Fibroblast of lung (primary cell): ENCODE measurements at places on chromosomes 2 and 18. TPM values are rescaled to one million over a fixed set of nuclear protein-coding genes. Genes with fewer than 3 reads are reported as not detected.

Gene EML6
- total RNA-seq = 0.26 and 1.3 TPM in 2 replicates

Gene ACTG2
- 4.1 TPM in 2 replicates for total RNA-seq

Gene GTF3C2
- total RNA-seq = 18.2 and 19.2 TPM in 2 replicates

Gene CD28
- total RNA-seq = not detected in 2 replicates

Gene SPDYA
- 0.77 and 0.83 TPM in 2 replicates for total RNA-seq

Gene IL36RN
- not detected in 2 replicates for total RNA-seq

Gene GPR39
- total RNA-seq = 0.26 and 1.3 TPM in 2 replicates

Gene POLE4
- total RNA-seq = 26.3 and 26.7 TPM in 2 replicates

DNA sequence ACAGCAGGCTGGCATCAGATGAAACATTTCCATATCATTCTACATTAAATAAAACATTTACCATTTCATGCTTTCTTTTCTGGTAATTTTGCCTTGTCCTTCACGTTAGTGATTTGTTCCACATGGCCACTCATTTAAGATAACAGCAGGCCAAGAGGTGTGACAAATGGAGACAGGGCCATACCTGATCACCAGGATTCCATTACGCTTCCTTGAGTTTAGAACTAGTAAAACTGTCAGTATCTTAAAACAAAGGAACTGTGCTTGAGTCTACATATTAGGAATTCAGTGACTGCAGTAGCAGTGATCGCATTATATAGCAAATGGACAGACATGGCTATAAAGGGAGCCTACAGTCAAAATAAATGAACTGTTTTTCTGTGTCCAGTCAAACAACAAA is 155.1 kb upstream of the FSHR start:
- no peak for DNase-seq

DNA sequence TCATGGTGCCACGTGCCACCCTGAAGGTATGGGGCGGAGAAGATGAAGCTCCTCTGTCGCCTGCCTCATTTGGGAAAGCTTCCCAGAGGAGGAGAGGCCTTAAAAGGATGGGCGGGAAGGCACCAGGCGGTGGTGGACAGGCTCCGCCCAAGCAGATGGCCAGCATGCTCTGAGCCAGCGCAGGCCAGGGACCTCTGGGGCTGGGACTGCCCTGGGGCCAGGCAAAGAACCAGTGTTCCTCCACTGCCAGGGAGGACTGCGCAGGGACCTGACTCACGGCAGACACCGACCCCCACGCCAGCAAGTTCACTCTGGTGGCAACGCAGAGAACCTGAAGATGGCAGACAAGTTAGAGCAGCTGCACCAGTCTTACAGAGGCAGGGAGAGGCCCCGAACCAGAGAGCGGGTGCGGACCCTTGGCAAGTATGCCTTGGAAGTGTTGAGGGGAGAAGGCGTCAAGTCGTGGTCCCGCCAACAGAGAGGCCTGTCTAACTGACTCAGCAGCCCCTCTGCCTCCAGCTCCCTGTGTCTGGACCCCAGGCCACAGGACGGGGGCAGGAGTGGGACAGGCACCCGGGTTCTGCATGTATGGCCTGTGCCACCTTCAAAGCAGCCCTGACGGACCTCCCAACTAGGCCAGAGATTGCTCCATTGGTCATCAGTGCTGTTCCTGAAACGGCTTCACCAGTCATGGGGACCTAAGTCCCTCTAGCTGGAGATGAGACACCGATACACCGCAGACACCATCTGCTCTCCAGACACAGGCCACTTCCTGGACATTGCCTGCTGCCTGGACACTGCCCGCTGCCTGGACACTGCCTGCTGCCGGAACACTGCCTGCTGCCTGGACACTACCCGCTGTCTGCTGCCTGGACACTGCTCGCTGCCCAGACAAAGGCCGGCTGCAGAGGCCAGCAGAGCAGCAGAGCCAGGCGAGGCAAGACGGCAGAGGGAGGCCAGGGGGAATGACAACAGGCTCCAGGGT is 124.7 kb downstream of the HDAC4 start:
- DNase-seq = peak; percentile 52

DNA sequence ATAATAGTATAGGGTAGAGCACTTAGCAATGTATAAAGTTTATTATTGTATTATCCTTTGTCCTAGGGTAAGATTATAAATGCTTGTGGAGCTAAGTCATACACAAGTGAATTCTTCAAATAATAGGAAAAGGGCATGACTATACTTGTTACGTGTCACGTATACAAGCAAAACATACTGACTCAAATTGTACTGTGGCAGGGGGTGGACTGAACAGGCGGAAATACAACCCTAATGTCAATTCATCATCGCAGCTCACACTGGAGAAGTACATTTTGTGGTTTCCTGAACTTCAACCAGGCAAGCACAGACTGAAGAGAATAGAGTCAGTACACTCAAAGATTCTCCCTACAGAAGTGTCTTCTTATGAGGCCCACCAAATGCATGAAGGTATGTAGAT is 201.0 kb downstream of the MBD2 start:
- peak; percentile 88 for DNase-seq

DNA sequence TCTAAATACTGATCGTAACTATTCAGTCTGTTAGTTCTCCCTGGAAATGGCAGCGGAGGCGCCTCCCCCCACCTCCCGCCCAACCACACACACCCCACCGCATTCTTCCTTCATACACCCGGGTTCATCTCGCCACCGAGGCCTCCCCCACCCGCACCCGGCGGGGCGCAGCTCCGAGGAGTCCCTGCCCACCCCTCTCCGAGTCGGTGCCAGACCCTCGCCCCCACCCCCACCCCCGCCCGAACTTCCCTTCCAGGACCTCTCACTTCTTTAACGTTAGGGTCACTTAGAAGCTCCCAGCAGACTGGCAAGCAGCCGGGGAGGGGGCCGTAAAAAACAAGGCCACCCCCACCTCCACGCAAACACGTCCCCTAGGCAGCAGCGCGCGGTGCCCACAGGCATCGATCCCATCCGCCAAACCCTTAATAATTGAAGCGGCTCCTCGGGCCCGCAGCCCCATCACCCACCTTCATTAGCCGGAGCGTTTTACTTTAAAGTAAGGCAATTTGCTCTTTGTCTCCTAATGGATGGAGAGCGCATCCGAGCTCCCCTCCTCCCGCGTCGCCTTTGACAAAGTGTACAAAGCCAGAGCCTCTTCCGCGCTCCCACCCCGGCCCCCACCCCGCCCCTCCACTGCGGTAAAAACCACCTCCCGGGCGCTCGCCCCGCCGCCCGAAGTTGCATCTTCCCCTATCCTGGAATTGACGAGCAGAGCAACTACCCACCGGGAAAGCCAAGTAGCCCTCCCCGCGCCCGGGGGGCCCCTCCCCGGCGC is 624 bp downstream of the ZNF516 start:
- DNase-seq = peak; percentile 52

- DNase-seq = no peak
These were observed 703.9 kb upstream of the CDH2 start for GRCh38 chr18:28880856-28881255.

- DNase-seq = no peak
These were observed 5.9 kb upstream of the FHL2 start for GRCh38 chr2:105404736-105405135.

- DNase-seq = no peak
These were observed 126.7 kb upstream of the ITGB6 start for GRCh38 chr2:160326786-160327185.

DNA sequence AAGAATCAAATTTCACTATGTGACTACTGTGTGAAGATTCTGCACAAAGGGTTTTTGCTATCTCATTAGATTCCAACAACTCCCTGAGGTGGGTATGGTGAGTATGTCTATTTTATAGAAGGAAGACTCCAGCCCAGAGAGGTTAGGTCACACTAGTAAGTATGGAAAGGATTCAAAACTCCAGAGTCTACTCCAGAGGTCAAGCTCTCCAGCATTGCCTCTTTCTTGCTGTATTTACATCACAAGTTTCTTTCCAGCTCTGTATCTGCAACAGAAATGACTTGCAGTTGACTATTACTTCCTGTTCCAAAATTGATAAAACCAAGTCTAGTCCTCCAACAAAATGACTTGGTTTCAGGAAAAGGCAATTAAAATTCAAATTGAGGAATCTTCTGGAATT is 2.1 kb downstream of the COL4A4 start:
- no peak for DNase-seq

GRCh38 chr2:64952096-64952495 is 37.1 kb upstream of the SLC1A4 start:
- DNase-seq = no peak

DNA sequence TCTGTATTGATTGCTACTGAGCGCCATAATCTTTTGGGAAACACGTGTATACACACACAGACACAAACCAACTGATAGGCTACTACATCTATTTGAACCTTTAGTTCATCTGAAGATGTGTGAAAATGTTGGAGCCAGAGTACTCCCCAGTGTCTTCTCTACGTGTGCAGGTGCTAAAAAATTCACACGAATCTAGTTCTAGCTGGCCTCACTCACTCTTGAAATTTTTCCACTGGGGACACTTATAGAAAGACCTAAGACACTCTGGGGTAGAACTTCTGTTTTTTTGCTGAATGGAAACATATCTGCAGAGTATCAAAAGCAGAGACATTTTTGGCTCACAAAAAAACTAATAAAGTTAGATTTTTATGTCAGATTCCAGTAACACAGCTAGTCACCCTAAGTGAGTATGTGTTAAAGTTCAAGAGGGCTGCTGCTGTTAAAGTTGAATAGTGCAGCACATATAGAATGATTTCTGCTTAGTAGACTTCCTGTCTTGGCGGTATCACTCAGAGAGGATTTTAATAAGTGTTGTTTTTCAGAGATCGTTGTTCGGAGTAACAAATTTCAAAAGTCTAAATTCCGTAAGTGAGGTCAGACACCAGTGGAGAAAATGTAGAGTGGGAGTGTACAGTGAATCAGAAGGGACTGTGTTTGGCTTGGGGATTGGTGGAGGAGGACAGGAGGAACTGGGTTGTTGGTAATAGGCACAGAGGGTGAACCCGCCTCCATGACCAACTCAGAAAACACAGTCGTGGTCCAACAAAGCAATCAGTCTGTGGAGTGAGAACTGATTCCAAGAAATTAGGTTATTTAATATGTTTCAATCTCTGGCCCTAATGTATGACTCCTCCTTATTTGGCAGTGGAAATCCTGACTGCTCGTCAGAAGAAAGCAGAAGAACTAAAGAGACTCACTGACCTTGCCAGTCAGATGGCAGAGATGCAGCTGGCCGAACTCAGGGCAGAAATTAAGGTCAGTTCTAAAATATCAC is 43.1 kb downstream of the KCTD18 start:
- DNase-seq = peak; percentile 86

DNA sequence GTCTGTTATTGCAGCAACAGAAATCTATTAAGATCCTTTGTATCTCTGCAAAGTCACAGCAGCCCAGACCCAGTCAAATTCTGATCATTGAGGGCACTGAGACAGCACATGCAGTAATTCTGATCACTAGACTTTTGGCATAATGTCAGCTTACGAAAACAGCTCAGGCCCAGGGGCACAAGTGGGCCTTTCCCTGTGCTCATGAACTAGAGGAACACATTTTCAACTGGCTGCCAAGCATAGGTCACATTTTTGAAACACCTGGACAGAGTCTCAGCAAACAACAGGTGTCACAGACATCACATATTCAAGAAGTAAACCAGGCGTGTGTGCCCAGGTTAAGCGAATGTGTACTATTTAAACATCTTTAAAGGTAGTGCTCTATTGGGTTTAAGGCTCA is 13.7 kb downstream of the DOCK10 start:
- no peak for DNase-seq

DNA sequence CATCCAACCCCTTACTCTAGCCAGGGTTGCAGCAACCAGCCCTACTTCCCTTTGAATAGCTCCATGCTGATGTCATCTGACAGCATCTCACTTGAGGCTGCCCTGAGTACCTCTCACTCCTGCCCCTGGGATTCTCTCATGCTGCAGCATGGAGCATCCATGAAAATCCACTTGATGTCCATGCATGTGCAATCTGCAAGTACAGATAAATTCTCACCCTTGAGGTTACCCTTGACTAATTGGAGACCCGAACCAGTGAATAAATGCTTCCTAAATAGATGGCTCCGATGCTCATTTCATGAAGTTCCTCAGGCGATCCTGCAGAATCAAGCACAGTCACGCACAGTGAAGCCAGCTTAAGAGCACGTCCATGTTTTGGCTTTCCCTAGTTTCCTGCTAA is 298.3 kb downstream of the RBM43 start:
- no peak for DNase-seq

GRCh38 chr2:45578056-45578843 is 32.8 kb downstream of the SRBD1 start:
- peak; percentile 72 for DNase-seq

GRCh38 chr2:219416938-219417337 is 1.2 kb upstream of the DES start:
- no peak for DNase-seq

GRCh38 chr2:47307066-47307465 is 95.9 kb upstream of the MSH2 start:
- DNase-seq = peak; percentile 34

DNA sequence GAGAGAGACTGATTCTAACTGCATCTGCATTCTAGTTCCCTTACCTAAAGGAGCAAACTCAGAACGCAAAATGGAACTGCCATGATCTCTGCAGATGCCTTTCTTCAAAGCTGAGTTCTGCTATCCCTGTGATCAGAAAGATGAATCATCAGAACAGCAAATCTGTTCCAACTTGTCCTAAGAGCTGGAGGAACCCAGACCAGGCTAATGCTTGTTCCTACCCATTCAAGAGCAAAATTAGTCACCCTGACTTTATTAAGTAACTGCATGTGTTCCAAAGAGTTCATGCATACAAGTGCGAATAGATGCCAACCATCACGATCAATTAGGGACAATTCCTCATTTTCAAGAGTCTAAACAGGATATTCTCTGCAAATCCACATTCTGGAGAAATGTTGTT is 46.5 kb downstream of the MBP start:
- peak; percentile 92 for DNase-seq

- DNase-seq = no peak
These were observed 4.4 kb downstream of the RAMP1 start for GRCh38 chr2:237863689-237864443.

DNA sequence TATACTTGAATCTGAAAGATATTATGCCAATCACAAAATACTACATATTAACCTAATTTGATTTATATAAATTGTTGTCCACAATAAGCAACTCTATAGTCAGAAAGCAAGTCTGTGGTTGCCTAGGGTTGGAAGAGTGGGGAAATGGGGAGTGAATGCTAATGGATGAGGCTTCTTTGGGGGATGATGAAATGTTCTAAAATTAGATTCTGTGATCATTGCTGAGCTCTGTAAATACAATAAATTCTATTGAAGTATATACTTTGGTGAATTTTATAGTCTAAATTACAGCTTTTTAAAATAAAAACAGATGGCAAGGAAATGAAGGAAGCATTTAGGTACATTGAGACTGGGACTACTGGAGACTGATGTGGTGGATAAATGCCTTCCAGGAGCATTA is 275.5 kb downstream of the MBD2 start:
- DNase-seq = no peak

DNA sequence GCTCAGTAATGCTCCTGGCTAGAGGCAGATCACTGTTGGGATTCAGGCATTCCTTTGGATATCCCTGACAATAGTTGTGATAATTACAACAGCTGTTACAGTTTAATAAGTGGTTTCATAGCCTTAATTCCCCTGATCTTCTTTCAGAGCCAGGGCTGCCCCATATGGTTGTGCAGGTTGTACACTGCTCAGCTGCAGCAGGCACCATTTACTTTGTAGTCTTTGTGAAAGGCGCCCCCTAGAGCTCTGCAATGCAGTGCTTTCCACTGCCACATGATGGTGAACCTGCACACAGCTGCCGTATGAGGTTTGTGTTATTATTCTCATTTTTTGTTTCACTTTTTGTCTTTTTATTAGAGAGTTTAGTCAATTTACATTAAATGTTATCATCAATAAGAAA is 239.1 kb downstream of the KCNS3 start:
- DNase-seq = peak; percentile 61
